ENCODE measurements at places on chromosomes 7 and 10. TPM values are rescaled to one million over a fixed set of nuclear protein-coding genes. Genes with fewer than 3 reads are reported as not detected.

- no peak for DNase-seq
These were observed 23.2 kb downstream of the ELMO1 start for GRCh38 chr7:37425498-37425897.

- DNase-seq, result no peak
These were observed 45.4 kb upstream of the MYO3A start for GRCh38 chr10:25888627-25889026.

DNA sequence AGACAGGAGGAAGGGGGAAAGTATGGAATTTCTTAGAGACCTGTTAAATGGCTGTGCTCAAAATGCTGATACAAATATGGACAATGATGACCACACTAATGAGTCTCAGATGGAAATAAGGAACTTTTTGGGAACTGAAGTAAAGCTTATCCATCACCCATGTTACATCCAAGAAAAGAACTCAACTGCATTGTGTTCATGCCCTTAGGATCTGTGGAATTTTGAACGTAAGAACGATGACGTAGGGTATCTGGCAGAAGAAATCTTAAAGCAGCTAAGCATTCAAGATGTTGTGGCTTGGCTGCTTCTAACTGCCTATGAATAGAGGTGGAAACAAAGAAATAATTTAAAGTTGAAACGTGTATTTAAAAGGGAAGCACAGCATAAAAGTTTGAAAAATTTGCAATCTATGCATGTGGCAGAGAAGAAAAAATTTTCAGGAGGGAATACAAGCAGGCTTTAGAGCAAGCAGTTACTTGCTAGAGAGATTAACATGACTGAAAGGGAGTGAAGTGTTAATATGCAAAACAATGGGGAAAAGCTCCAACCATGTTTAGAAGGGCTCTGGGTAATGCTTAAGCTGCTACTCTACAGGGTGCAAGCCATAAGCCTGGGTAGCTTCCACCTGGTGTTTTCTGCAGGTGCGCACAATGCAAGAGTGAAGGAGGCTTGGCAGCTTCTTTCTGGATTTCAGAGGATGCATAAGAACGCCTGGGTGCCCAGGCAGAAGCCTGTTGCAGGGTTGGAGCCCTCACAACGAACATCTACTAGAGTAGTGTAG is 499.7 kb upstream of the SEMA3D start:
- no peak for DNase-seq

- no peak for DNase-seq
These were observed 272.3 kb upstream of the C7orf33 start for GRCh38 chr7:148318102-148318811.

DNA sequence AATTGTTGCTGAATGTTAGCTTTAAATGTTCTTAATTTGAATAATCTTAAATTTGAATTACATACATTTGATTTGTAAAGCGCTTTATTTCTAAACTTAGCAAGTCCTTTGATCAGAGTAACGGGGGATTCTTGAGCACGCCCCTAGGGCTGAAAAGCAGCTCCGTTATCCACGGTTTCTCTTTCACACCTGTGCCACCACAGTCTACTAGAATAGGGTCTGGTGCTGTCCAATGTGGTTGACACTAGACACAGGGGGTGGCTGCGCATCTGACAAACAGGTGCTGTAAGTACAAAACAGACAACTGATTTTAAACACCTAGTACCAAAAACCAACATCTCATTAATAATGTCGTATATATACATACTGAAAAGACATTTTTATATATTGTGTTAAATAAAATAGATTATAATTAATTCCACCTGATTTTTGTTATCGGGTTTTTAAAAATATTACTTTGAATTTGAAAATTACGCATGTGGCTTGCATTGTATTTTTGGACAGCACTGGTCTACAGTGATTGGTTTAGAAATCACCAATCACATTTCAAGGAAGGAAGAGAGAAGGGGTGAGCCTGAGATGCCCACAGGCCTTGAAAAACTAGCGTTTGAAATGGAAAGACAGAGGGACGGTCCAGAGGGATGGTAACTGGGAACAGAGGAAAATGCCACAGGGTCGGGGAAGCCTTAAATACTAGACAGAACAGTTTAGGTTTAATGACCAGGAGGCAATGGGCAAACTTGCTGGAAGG is 7.3 kb downstream of the SEPHS1 start:
- no peak for DNase-seq

GRCh38 chr7:1228545-1229201 is 4.0 kb upstream of the UNCX start:
- DNase-seq, result no peak

The TASOR2 gene
- total RNA-seq, result 55.0 TPM

The RNF133 gene
- total RNA-seq, result not detected

The BTBD16 gene
- not detected for total RNA-seq

Data from M059J (cell line).